ENCODE measurements at places on chromosomes 5 and 9.

GRCh38 chr5:174314261-174314660 is 268.8 kb downstream of the NSG2 start:
- no peak for DNase-seq

GRCh38 chr9:84296146-84296843 is 44.3 kb downstream of the SLC28A3 start:
- DNase-seq: no peak

GRCh38 chr5:39671561-39671961 is 246.8 kb upstream of the DAB2 start:
- DNase-seq: no peak

- DNase-seq: no peak
Measured at GRCh38 chr5:67896311-67896929, 319.1 kb upstream of the PIK3R1 start.

DNA sequence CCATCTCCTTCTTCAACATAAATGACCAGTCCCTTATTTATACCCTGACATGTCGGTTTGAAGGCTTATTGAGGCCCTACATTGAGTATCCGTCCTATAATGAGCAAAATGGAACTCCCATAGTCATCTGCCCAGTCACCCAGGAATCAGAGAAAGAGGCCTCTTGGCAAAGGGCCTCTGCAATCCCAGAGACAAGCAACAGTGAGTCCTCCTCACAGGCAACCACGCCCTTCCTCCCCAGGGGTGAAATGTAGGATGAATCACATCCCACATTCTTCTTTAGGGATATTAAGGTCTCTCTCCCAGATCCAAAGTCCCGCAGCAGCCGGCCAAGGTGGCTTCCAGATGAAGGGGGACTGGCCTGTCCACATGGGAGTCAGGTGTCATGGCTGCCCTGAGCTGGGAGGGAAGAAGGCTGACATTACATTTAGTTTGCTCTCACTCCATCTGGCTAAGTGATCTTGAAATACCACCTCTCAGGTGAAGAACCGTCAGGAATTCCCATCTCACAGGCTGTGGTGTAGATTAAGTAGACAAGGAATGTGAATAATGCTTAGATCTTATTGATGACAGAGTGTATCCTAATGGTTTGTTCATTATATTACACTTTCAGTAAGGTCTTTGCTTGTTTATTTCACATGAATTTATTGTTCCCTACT is 38.2 kb upstream of the BTNL3 start:
- no peak for DNase-seq

GRCh38 chr9:131080589-131080988 is 15.7 kb upstream of the AIF1L start:
- DNase-seq: no peak

DNA sequence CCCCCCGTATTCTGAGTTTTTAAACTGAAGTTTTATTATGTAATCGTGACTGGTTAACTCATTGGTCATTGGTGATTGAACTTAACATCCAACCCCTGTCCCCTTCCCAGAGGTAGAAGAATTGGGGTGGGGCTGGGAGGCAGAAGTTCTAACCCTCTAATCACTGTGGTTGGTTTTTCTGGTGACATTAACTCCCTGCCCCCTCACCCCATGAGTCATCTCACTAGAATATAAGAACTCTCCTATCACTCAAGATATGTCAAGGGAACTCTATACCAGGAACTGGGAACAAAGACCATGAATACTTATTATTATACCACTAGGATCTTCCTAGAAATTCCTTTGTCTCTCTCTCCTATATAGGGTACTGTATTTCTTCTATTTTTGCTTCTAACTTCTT is 52.3 kb upstream of the CAVIN4 start:
- no peak for DNase-seq

DNA sequence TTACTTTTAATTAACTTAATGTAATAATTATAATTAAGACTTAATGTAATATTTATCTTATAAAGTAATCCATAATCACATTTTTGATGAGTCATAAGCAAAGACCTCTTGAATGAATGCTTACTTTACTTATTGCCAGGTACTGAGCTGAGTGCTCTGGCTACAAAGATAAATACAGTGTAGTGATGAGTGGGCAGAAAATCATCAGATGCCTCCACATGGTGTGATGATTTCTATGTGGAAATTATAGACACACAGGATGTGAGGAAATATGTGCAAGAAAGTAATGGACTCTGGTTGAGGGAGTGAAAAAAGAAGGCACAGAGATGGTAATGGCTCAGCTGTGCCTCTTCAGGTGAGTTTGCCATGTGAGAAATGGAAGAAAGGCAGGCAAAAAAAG is 422.6 kb upstream of the CD180 start:
- DNase-seq: no peak

GRCh38 chr5:176774216-176775171 is 35.9 kb upstream of the UNC5A start:
- DNase-seq: no peak

- DNase-seq: no peak
Measured at GRCh38 chr9:74876382-74876949, 11.3 kb downstream of the TRPM6 start.
